B cell (primary cell): ENCODE measurements at places on chromosomes 16 and 17.
A peak's percentile ranks its signal among the peaks of the same experiment; 100 is the strongest.

GRCh38 chr17:76714822-76715495 lies 4.2 kb upstream of the MXRA7 start:
- H3K4me3 ChIP-seq: no peak overlapping the region
- peaks cover 15% of the 10 kb centered on the region for H3K36me3 ChIP-seq
- H3K4me1 ChIP-seq: peaks cover 22% of the 10 kb centered on the region

DNA sequence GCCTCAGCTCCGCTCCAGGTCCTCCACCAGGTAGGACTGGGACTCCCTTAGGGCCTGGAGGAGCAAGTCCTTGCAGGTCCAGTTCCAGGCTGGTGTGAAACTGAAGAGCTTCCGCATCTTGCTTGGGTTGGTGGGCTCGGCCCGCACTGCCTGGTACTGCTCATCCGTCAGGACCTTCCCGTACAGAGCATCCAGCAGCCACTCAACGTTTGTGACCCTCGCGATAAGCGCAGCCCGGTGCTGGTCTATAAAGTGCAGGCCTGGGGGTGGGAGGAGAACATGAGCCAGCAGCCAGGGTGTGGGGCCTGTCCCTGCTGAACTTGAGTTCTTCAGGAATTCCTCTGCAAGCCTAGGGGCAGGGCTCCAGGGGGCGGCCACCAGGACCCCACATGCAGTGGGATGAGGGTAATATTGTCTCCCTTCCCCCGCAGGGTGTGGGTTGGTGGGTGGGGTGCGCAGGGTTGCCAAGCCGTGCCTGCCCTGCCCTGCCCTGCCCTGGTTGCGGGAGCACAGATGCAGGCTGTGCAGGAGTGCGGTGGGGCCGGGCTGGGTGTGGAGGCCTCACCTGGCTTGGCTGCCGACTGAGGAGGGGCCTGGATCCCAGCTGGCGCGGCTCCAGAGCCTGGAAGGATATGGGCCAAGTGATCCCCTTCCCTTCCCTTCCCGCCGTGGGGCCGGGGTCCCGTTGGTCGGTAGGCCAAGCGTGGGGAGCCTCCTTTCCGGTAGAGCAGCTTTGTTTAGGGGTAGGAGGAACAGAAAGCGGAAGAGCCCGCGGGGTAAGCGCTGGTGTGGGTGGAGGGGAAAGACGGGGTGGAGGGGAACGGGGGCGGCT lies 762 bp downstream of the PYCARD start:
- peaks cover 20% of the 10 kb centered on the region for H3K36me3 ChIP-seq
- peaks cover 32% of the 10 kb centered on the region for H3K4me1 ChIP-seq
- H3K27ac ChIP-seq: peak overlapping the region; percentile 62
- no peaks in the 10 kb centered on the region for H3K27me3 ChIP-seq
- H3K4me3 ChIP-seq: peak overlapping the region; percentile 59

- no peak overlapping the region for H3K27ac ChIP-seq
- H3K4me3 ChIP-seq: no peak overlapping the region
- no peak for DNase-seq
These were observed 246.9 kb upstream of the KCNJ16 start for GRCh38 chr17:69828087-69828486.

DNA sequence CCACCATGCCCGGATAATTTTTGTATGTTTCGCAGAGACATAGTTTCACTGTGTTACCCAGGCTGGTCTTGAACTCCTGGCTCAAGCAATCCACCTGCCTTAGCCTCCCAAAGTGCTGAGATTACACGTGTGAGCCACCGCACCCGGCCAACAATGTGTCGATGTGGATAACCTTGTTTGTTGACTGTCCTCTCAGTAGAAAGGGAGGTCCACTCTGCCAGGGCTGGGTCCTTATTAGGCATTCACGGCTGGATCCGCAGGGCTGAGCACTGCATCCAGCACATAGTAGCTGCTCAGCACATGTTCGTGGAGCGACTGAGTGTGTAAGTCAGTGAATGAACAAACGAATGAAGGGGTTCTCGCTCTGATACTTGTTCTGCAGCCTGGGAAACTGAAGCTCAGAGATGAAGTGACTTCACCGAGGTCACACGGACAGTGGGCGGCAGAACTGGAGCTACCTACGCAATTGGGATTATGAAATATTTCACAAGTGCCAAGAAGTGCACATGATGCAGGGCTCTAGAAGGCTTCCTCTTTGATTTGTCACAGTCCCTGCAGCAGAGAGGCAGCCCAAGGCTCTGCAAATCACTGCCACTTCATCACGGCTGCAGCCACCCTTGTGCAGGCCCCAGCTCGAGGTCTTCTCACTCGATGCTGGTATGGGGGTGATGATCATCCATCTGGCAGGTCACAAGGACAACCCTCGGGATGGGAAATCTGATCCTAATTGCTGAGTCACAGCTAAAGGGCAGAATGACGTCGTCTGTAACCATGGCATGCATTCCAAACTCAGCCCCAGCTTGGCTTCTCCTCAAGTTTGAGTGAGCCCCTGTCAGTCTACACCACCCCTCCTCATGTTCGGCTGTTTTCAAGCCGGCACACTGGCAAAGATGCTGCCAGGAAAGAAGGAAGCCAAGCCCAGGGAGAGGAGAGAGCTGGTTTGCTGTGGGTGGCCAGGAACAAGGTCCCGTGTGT lies 28.0 kb upstream of the SNN start:
- peaks cover 9% of the 10 kb centered on the region for H3K4me1 ChIP-seq
- H3K27ac ChIP-seq: no peak overlapping the region
- H3K4me3 ChIP-seq: no peak overlapping the region
- H3K27me3 ChIP-seq: no peaks in the 10 kb centered on the region
- no peaks in the 10 kb centered on the region for H3K36me3 ChIP-seq

GRCh38 chr17:82740906-82741759 lies 5.7 kb downstream of the FN3K start:
- no peak overlapping the region for H3K4me3 ChIP-seq
- no peak for DNase-seq
- H3K27ac ChIP-seq: no peak overlapping the region
- no peaks in the 10 kb centered on the region for H3K36me3 ChIP-seq

- no peaks in the 10 kb centered on the region for H3K27me3 ChIP-seq
- H3K27ac ChIP-seq: no peak overlapping the region
- peaks cover 38% of the 10 kb centered on the region for H3K4me1 ChIP-seq
- H3K36me3 ChIP-seq: no peaks in the 10 kb centered on the region
These were observed 1.0 kb upstream of the SDK2 start for GRCh38 chr17:73645050-73645871.

DNA sequence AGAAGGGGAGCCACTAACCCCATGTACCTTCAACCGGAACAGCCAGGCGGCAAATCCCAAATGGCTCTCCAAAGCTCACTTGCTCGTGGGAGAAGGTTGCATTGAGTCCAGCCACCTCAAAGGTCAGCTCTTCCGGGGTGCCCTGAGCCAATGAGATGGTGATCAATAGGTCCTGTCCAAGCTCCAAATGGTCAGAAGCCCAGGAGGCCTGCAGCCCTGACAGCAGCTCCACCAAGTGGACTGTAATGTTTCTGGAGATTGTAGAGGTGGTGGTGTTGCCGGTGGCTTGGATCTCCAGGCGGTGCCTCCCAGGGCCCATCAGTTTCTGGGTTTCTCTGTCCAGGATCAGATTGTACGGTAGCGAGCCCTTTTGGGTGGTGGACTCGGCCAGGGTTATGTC lies 39.9 kb upstream of the BCO1 start:
- no peak overlapping the region for H3K27ac ChIP-seq
- no peak overlapping the region for H3K4me3 ChIP-seq

DNA sequence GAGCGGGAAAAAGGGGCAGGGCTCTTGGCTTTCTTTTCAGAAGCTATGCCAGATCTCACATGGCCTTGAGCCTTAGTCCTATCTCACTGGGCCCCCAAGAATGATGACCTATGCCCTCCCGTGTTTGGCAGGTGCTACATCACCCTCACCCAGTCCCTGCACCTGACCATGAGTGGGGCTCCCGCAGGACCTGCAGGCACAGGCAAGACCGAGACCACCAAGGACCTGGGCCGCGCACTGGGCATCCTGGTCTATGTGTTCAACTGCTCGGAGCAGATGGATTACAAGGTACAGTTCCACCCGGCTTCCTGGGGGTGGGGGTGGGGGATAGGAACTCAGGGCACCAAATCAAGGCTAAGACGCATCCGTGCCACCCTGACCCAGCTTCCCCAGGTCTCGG lies 120.9 kb downstream of the DNAH9 start:
- no peak overlapping the region for H3K4me3 ChIP-seq
- no peaks in the 10 kb centered on the region for H3K4me1 ChIP-seq
- no peaks in the 10 kb centered on the region for H3K36me3 ChIP-seq
- no peak for DNase-seq
- H3K27me3 ChIP-seq: no peaks in the 10 kb centered on the region
- H3K27ac ChIP-seq: no peak overlapping the region

DNA sequence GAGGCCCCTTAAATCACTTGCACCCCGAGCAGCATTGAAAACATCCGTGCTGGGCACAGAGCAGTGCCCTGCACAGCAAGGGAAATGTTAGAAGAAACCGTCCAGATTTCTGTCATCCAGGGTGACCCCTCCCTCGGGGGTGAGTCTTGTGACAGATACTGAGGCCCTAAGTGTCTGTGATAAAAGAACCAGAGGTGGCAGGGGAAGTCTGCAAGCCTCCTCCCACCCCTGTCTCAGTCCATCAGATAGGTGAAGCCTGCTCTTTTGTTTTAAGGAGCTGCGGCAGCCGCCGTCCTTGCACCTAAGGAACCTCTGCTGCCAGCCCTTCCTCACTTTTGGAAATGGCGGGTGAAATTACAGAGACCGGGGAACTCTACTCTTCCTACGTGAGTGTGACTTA lies 845 bp upstream of the NAT9 start:
- H3K4me3 ChIP-seq: peak overlapping the region; percentile 59
- H3K27ac ChIP-seq: no peak overlapping the region
- H3K36me3 ChIP-seq: no peaks in the 10 kb centered on the region
- H3K4me1 ChIP-seq: peaks cover 51% of the 10 kb centered on the region

- H3K27me3 ChIP-seq: no peaks in the 10 kb centered on the region
- H3K4me3 ChIP-seq: no peak overlapping the region
- H3K4me1 ChIP-seq: no peaks in the 10 kb centered on the region
- no peaks in the 10 kb centered on the region for H3K36me3 ChIP-seq
These were observed 15.7 kb upstream of the DHX8 start for GRCh38 chr17:43467981-43468581.

GRCh38 chr17:6435968-6436367 lies 1.0 kb upstream of the AIPL1 start:
- no peaks in the 10 kb centered on the region for H3K36me3 ChIP-seq
- H3K27ac ChIP-seq: no peak overlapping the region
- H3K27me3 ChIP-seq: no peaks in the 10 kb centered on the region
- DNase-seq: peak; percentile 74
- no peaks in the 10 kb centered on the region for H3K4me1 ChIP-seq
